Stimulated activated CD8-positive, alpha-beta memory T cell treated with anti-CD3 and anti-CD28 coated beads, Interleukin-4, amount 100 ng/mL, for 24 hours (primary cell): ENCODE measurements at places on chromosomes 3 and 15.
A peak's percentile ranks its signal among the peaks of the same experiment; 100 is the strongest.

DNA sequence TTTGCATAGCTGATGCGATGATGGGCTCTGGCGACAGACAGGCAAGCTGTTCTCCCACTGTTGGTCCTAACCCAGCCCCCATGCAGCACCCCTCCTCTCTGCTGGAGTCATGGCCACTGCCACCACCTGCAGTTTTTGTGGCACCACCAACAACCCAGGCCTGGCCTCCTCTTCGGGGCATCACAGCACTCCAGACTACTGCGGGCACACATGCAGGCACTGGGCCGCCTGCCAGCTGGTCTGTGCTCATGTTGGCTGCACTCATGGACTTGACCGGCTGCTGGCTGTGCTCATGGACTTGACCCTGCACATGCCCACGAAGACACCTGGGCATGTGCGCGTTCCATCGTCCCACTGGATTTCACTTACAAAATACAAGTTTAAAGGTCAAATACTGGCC lies 130.9 kb upstream of the TMEM108 start:
- no peak for DNase-seq

GRCh38 chr3:156172536-156172935 lies 52.2 kb downstream of the KCNAB1 start:
- DNase-seq, result no peak

- DNase-seq, result no peak
These were observed 47.8 kb downstream of the CCDC54 start for GRCh38 chr3:107425033-107425432.

DNA sequence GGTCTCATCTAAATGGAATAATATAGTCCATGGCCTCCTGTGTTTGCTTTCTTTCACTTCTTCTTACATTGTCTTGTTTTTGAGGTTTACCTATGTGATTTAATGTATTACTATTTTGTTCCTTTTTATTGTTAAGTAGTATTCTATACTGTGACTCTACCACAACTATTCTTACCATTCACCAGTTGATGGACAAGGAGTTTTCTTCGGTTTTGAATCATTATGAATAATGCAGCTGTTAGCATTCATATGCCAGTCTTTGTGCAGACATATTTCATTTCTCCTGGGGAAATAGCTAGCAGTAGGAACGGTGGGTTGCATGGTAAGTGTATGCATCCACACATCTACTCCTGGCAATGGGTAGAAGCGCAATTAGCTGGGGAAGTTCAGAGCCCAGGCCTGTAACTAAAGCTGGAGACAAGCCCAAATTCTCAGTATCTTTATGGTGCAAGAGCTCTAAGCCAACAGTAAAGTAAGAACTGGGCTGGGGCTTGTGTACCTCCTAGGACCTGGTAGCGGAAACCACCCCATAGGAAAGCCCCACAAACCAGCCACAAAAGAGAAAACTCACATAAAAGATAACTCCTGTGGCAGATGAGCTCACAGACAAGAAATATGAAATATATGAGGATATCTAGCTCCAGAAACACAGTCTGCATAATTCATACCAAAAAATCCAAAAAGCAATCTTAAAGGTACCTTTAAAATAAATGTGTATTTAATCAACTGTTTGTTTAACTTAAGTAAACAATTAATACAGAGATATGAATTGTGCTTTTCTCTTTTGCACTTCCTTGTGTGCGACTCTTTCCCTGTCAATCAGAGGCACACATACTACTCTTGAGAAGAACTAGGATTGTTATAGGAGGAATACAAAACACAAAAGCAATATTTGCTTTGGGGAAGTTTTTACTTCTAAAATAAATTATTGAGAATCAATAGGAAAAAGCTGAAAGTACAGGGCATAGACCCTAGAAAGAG lies 2.7 kb upstream of the CSTA start:
- no peak for DNase-seq

GRCh38 chr15:55869660-55870059 lies 123.8 kb downstream of the NEDD4 start:
- DNase-seq, result no peak

DNA sequence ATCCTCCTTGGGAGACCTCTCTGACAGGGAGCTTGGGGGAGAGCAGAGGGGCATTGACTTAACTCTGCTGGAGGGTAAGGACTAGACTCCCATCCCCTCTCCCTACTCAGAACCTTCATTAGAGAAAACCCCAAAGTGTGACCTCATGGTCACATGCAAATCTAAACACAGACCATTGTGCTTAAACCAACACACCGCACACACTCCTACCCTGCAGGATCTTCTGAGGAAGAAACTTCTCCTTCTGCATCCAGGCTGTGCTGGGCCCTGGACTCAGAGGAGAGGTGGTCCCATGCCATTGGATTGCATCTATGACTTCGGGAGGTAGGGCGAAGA lies 805 bp upstream of the PARP16 start:
- no peak for DNase-seq

DNA sequence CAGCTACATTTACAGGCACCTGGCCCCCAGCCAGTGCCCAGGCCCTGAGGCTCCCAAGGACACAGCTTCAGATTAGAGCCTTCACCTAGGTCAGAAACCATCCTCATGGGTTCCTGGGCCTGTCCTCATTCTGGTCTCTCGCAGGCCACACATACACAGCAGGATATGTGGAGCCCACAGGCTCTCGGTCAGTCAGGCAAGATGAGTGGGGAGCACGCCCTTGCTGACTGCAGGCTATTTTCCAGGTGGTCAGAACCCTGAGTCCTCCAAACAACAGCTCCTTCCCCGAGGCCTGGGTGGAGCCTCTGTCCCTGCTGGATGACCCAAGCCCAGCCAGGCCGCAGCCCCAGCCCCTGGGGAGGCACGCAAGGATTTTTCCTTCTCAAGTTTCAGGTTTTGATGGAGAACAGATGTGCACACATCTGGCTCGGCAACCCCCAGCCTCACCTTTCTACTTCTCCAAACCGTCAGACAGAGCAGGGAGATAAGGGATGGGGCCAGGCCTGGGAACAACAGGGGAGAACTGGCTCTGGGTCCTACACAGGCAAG lies 1.6 kb downstream of the STRA6 start:
- no peak for DNase-seq

DNA sequence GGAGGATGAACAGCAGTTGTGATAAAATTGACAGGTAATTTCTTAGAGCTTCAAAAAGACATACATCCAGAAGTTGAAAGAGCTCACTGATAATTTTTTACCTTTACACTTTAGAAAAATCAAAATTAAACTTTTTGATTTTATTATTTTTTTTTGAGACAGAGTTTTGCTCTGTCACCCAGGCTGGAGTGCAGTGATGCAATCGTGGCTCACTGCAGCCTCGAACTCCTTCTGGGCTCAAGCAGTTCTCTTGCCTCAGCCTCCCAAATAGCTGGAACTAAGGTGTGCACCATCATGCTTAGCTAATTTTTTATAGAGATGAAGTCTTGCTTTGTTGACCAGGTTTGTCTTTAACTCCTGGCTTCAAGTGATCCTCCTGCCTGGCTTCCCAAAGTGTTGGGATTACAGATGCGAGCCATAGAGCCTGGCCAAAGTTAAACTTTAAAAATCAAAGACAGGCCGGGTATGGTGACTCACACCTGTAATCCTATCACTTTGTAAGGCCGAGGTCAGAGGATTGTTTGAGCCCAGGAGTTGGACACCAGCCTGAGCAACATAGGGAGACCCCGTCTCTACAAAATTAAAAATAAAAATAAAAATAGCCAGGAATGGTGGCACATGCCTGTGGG lies 21.7 kb downstream of the PLA2G4F start:
- DNase-seq, result no peak

- DNase-seq, result peak; percentile 38
These were observed 117.4 kb upstream of the ZBED2 start for GRCh38 chr3:111712294-111713167.

DNA sequence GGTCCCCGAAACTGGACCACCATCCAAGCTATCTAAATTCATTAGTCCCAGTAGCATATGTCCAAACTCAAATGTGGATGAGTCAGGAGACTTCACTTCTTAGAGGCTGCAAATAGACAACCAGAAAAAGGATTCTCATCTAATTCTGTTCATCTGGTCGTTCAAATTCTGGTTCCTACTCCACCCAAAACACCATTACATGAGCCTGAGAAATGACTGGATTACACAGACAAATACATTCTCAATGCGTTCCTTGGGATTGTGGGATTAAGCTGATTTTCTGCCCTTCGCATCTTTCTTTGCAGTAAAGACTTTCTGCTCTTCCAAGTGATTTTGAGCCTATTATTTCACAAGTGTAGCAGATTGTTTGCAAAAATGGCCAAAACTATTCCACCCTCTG lies 472.3 kb upstream of the PROK2 start:
- DNase-seq, result no peak

DNA sequence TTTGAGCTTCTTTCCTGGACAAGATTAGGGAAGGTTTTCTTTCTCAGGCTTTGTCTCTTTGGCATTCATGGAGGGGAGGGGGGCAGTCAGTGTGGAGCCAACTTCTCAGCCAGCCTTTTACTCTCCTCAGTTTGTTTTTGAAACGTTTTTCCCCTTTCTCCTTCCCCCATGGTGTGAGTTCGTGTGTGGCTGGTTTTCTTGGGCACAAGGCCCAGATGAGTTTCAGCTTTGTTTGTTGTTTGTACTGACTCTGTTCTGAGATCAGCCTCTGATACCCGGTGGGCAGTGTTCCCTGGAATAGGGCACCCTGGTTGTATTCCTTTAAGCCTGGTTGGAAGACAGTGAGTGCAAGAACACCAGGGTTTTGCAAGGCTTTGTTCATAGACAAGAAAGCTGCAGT lies 168.2 kb upstream of the RARB start:
- DNase-seq, result no peak

- no peak for DNase-seq
These were observed 5.7 kb upstream of the CSPG4 start for GRCh38 chr15:75718328-75718727.

GRCh38 chr3:196016485-196016884 lies 65.4 kb downstream of the TFRC start:
- DNase-seq, result no peak

- DNase-seq, result no peak
These were observed 722 bp downstream of the STRA6 start for GRCh38 chr15:74201710-74202420.
